ENCODE measurements at places on chromosomes 12 and 14.

DNA sequence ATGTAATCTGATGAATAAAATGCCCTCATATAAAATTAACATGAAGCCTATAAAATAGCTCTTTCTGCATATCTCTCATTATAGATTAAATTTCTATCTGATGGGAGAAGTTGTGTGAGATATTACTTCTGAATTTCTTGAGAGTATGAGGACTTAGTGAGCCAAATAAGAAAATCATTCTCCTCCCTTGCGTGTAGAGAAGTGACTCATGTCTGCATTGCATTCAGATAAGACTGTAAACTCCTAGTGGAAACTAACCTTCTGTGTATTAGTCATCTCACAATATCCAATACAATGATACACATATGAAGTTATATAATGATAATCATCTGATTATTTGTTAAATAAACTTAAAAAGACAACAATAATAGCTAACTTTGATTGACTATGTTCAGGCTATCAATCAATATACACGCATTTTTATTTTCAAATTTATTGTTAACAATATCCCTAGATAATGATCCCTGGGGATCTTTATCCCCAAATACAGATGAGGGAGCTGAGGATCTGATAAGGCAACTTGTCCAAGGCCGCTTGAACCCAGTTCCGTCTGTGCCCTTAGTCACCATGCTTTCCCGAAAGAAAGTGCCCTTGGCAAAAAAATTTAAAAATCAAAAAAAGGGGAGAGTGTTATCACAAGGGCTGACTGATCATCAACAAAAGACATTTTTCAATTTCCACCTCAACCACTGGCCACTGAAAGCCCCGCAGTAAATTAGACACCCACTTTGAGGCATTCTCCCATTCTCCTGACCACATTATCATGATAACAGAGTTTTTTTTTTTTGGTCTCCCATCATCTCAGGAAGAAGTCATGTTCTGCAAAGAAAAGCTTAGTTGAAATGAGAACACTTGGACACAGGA lies 189.2 kb upstream of the RASSF8 start:
- no peak for DNase-seq

DNA sequence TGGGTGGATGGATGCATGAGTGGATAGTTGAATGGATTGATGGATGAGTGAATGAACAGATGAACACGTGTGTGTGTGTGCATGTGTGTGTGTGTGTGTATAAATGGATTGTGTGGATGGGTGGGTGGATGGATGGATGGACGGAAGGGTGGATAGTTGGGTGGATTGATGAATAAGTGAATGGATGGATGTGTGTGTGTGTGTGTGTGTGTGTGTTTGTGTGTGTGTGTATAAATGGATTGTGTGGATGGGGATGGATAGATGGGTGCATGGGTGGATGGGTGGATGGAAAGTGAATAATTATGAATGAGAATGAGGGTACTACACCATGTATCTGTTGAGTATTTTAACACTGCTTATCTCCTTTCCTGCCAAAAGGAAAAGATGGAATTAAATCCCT lies 986 bp downstream of the KRT77 start:
- DNase-seq = no peak

DNA sequence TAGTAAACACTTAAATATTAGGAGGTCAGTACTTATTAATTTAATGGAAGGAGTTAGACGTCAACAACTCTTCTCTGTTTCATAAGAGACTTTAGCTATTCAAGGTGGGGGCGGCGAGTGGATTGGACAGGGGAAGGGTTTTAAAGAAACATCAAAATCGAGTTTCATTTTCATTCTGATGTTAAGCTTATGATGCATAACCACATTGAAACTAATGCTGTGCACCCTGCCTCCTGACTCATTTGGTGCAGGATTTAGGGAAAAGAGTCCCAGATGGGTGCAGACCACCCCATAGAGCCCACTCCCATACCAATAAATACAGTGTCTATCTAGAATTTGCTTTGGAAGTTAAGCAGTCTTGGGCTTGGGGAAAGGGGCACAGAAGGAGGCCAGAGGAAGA lies 7.4 kb downstream of the ZBTB39 start:
- no peak for DNase-seq

GRCh38 chr12:26121323-26122060 lies 3.3 kb downstream of the BHLHE41 start:
- no peak for DNase-seq
